Dorsolateral prefrontal cortex (tissue), 122 donors: ENCODE measurements at places on chromosomes 2 and 18.

DNA sequence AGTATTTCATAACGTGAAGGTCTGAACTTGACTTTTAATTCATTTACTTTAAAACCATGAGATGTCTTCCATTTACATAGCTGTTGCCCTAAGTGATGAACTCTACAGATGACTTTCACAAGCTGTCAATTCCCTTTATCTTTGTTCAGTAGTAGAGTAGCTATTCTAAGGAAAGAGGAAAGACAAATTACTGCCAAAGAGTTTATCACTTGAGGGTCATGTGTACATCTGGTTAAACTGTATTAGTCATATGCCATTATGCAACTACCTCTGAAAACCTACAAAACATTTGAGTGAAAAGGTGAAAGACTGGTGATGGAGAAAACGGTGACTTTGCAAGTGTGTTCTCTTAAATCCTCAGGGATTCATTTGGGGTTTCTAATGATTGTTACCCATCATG lies 763.9 kb downstream of the TMEM182 start:
- no peak for DNase-seq

DNA sequence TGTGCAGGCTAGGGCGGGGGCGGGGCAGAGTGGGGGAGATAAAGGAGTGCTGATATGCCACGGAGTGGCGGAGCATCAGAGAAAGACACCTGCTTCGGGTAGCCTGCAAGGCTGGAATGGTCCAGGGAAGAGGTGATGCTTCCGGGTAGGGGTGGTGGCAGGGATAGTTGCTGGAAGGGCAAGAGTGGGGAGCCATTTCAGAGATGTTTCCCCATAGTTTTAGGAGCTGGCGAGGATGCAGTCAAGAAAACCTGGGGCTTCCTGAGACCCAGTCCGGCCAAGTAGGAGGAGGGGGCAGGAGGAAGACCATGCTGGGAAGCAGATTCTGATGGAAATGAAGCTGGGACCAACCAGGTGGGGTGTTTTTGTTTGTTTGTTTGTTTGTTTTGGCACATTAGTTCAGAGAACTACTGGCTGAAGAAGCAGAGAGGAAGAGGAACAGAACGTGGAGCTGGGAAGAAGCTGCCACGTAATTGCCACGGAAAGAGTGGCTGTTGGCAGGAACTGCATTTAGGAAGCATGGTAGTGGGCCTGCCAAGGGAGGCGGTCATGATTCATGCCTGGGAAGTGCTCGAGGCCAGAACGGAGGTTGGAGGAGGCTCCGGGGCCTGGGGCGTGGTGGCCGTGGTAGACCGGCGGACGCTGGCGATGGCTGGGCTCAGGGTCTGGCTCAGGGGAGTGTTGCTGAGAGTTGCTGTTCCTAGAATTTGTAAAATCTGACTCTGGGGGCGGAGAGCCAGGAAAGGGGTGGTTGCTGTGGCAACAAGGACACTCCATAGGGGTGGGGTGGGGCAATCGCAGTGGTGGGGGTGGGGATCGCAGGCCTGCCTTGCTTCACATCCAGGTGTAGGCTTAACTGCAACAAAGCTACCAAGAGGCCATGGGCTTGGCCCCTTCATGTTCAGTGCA lies 8.6 kb upstream of the INPP5D start:
- DNase-seq: no peak

DNA sequence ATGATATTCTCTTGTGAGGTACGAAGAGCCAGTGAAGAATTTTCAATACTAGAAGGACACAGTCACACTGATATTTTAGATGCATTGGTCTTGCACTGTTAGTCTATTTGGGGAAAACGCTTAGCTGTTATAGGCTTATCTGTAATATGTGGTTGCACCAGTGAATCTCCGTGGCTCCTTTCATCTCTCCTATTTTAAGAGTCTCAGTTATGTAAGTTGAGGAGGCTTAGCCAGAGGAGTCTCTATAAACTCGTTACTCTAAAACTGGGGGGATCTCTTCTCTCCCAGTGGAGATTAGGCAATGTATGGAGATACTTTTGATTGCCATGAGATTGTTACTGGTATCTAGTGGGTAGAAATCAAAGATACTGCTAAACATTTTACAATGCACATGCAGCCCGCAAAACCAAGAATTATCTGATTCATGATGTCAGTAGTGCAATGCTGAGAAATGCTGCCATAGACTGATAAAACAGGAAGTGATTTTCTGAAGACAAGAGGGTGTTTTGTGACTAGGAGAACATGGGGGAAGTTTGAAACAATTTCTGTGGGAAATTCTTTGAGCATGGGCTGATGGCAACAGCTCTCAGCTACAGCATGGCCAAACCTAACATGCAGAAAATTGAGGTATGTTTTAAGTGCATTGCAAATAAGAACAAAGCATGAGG lies 339.1 kb downstream of the SOX11 start:
- DNase-seq: no peak

DNA sequence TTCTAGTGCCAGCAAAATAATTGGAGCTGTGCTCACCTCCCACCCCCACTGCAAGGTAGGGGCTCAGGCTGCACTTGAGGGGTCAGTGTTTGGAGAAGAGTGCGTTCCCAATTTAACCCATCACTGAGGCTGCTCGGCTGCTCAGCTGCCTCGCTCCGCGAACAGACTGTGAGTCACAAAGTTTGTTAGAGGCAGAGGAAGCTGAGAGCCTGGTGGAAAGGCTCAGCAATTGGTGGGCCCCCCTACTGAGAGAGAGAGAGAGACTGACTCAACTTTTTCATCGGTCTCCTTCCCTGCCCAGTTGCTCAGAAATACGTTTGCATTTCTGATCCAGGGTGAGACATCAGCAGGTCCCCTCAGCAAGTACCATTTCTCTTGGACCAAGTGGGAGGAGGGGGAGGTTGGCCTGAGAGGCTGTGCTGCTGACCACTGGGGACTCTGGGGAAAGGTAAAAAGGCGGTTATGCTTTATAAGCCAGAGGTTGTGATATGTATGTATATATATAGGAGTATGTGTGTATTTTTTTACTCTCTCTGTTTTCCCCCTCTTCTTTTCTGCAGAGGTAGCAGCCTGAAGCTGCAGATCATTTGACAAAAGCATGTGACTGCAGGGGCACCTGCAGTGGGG lies 1.5 kb downstream of the EFR3B start:
- no peak for DNase-seq

DNA sequence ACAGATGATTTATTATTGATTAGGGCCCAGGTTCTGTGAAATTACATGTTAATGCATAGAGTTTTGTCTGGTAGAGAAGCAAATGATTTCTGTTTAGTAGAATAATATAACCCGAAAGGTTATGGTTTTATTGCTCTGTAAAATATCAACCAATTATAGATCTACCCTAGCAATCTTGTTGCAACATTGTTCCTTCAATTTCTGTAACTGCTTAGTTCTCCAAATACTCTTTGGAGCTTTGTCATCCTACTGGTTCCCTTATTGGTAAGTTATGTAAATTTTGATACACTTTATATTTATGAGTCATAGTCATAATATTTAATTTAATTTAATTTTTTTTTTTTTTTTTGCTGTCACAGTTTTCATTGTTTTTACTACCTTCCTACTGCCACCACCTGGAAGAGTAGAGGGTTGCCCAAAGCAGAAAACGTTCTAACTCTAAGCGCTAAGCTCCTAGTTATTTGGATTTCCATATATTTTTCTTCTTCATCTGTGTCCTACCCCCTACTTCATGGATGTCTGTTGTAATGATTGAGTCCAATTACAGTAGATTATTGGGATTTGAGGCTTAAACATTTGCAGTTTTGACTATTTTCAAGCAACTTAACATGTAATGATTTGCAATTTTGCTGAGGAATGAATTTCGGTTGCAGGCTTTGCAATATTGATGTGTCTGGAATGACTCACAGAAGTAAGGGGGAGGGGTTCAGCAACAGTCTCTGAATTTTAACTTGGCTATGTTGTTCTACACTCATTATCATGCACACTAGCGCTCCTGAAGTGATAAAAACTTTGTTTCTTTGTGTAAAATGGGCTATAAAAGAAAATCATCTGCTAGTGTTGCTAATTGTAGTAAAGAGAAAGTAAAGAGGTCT lies 51.1 kb downstream of the NABP1 start:
- DNase-seq: no peak

DNA sequence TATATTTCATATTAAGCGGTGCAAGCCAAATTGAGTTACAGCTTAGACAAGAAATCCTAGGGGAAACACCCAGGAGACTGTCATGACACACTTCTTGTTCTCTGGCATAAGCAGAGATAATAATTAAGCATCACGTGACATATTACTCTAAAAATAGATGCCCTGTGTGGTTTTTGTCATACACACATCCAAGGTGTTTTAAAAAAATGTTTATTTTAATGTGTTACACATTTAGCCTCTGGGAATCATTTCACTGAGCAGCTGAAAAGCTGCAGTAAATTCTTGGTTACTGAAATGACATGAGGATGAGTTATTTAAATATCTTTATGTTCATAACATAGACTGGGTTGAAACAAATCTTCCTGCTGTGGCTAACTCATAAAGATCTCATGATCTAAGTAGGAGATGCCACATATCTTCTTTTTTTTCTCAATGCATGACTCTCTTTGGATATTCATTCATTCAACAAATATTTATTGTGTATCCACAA lies 38.0 kb upstream of the ERMN start:
- DNase-seq: no peak

DNA sequence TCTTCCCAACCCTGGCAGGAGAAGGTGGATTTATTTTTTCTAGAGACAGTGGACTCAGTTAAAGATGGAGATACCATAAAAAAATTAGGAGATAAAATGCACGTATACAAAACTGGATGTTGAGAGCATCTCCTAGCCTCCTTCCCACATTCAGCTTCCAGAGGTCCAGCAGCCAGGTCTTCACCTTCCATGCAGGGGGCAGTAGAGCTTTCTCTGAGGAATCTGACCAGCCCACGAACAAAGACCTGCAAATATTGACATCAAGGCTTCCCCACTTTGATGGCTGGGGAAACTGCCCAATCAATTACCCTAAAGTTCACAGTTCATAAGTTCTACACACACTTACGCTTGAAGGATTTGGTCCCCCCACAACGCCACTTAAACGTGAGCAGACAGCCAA lies 24.5 kb downstream of the AQP4 start:
- no peak for DNase-seq

DNA sequence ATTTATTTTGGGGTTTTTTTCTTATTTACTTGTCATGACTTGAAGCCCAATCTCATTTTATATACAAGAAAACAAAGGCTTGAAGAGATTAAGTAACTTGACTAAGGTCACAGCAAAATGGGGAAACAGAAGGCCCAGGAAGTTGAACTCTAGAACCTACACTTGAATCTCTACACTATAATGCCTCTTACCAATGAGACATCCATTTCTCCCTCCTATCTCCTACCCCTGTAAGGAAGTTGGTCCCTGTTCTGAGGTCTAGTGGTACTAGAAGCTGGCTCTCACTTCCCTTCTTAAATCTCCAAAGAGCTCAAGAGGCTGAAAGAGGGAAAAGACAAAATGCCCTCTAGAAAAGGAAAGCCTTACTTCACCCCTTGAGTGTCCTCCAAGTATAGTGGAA lies 25.5 kb upstream of the IHH start:
- DNase-seq: no peak
